ENCODE measurements at places on chromosomes 6 and 20.

GRCh38 chr6:56686429-56686828 is 43.7 kb upstream of the DST start:
- no peak for DNase-seq

GRCh38 chr6:42533794-42534193 is 30.0 kb upstream of the UBR2 start:
- no peak for DNase-seq

DNA sequence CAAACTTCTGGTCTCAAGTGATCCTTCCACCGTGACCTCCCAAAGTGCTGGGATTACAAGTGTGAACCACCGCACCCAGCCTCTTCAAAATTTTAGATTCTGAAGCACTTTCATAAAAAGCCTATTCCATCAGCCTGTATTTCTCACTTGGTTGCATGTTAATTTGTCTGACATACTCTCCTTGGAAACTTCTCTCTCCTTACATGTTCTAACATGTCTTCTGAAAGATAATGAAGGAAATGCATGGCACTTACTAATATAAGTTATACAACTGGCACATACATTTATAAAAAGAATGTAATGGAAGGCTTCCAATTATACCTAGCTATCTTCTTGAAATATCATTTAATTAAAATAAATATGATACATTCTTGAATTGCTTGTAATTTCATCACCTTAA is 597.5 kb downstream of the TBC1D32 start:
- DNase-seq = no peak

DNA sequence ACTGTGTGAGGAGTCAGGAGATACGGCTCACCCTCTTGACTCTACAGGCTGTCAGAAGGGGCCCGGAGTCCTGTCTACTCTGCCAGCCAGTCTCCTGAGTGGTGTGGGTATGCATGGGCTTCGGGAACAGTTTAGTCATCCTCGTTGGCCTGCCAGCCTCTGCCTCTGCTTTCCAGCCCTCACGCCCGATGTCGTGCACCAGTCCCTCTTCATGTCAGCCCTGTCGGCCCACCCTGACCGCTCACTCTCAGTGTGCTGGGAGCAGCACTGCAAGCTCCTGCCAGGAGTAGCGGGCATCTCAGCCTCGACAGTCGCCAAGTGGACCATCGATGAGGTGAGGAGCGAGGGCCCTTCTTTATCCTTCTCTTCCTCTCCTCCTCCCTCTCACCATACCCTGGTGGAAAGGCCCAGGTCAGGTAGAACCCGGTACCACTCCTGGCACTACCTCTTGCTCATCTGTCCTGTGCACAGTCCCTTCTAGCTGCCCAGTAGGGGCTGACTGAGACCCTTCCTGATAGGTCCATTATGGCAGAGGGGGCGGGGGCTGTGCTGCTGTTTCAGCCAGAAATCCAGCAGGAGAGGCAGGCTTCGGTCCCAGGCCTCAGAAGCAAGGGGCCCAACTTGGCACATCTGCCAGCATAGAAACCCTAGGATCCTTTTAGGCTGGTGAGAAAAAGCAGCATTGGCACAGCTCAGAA is 18.7 kb upstream of the SGK2 start:
- DNase-seq = no peak

- DNase-seq = peak; percentile 54
Measured at GRCh38 chr6:48563433-48563832, 452.4 kb upstream of the PTCHD4 start.

DNA sequence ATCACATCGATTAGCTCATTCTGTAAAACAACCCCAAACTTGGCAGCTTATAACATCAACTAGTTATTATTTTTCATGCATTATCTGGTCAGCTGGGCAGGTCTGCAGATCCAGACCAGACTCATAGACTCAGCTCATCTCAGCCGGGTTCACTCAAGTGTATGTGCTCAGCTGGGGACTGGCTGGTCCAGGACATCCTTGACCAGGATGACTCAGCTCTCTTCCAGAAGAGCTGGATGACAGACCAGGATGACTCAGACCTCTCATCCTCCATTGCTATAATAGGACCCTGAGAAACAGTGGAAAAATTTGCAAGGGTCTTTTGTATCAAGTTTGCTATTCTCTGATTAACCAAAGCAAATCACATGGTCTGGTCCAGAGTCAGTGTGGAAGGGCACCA is 312.5 kb upstream of the PLCB4 start:
- DNase-seq = peak; percentile 88

DNA sequence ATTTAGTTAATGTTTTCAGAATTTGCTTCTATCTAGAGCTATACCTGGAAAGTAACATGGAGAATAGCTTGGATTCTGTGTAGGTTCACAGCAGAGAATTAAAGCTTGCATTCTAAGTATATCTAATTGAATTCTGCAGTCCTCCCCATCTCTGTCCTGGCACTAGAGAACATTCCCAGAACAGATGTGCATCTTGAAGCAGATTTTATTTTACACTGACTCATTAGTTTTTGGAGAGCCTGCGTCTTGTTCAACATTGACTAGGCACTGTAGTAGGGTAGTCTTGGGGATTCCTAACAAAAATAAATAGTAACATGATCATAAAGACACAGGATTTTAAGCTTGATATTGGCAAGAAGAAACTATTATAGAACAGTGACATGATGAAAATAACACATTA is 36.2 kb upstream of the BAG2 start:
- no peak for DNase-seq

Measured in renal cortical epithelial cell (primary cell).